ENCODE measurements at places on chromosomes 16 and 17.

- DNase-seq: no peak
Observed at GRCh38 chr17:17030515-17031211, 11.6 kb upstream of the MPRIP start.

DNA sequence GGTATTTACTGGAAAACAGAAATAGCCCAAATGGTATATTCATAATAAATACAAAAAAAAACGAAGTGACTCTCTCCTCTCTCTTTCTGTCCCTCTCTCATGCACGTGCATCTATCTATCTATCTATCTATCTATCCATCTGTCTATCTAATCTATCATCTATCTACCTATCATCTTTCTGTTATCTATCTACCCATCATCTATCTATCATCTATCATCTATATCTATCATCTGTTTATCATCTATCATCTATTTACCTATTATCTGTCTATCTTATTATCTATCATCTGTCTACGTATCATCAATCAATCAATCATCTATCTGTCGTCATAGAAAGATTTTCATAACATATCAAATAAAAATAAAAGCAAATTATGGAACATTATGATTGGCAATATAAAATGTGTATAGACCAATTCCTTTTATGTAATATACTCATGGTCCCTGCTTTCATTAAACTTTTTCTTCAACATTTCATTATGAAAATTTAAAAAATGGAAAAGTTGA lies 126.7 kb upstream of the CACNG3 start:
- DNase-seq: no peak

GRCh38 chr16:19396555-19397011 lies 21.1 kb upstream of the TMC5 start:
- DNase-seq: no peak

DNA sequence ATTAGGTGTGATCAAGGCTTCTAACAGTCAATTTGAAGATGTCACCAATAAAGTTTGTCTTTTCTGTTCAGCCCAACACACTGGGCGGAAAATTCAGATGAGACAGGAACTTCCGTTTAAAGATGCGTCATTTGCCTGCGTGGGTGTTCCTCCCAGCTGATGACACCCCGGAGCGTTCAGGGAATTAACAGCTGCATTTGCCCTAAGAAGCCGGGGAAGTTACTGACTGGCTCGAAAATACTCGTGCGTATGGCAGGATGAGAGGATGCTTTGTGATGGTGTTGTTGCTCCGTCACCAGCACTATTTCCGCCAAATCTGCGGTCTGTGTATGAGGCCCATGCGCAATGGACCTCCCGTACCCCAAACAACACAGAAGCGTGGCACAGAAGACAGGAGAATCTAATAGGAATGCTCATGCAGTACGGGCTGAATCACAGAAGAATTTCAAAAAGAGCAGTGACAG lies 11.9 kb upstream of the PVALEF start:
- no peak for DNase-seq

DNA sequence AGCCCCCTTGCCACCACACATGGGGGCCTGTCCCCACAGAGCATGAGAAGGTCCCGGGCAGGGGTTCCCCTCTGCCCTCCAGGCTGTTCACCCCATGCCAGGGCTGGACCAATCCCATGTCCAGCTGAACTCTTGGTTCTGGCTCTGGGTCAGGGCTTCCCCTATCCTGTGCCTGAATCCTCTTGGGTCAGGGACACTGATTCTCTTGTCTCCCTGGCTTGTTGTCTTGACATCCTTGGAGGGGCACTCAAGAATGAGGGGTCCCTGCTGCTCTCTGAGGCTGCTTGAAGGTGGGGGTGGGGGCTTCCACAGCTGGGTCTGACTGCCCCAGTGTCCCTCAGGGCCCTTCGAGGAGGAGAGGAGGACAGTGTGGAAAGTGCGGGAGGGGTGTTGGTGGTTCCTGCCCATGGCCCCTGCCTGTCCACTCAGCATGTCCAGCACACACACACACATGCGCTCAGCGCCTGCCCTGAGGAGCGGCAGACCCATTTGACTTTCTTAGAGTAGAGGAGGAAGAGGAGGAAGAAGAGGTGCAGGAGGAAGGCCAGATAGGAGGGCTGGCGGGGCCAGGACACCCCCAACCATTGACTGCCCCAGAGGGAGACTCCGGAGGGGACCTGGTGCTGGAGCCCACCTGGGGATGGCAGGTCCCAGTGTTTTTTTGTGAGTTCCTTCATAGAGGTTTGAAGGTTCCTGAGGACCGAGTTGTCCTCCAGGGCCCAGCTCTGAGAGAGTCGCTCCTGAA lies 47.0 kb downstream of the TNFRSF13B start:
- no peak for DNase-seq

GRCh38 chr17:80986046-80986445 lies 5.6 kb upstream of the CHMP6 start:
- DNase-seq: no peak
